ENCODE measurements at places on chromosomes 2 and 18. TPM values are rescaled to one million over a fixed set of nuclear protein-coding genes. Genes with fewer than 3 reads are reported as not detected.

The NT5DC4 gene
- polyA plus RNA-seq, result not detected

The UGT1A10 gene
- polyA plus RNA-seq, result not detected

The TSHZ1 gene
- polyA plus RNA-seq, result 23.0 TPM

The LONRF2 gene
- polyA plus RNA-seq, result 1.4 TPM

The MAPK4 gene
- 8.7 TPM for polyA plus RNA-seq

The LGALSL gene
- 23.4 TPM for polyA plus RNA-seq

The ALKAL2 gene
- 1.1 TPM for polyA plus RNA-seq

The TUBA4B gene
- polyA plus RNA-seq, result not detected

The IL18RAP gene
- polyA plus RNA-seq, result 0.16 TPM

- DNase-seq, result no peak
Observed at GRCh38 chr2:217666338-217666737, 336.5 kb downstream of the TNS1 start.

DNA sequence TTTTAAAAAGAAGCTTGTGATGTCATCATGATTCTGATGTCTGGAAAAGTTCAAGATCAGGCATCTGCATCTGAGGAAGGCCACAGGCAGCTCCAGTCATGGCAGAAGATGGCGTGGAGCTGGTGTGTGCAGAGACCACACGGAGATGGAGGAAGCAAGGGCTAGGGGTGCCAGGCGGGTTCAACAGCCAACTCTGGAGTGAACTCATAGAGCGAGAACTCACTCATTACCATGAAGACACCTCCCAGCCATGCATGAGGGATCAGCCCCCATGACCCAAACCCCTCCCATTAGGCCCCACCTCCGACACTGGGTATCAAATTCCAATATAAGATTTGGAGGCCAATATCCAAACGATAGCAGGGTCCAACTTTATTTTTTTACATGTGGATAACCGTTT is 61.6 kb downstream of the KCNG2 start:
- no peak for DNase-seq

- DNase-seq, result peak; percentile 83
Observed at GRCh38 chr2:24827321-24828237, 34.4 kb downstream of the CENPO start.

DNA sequence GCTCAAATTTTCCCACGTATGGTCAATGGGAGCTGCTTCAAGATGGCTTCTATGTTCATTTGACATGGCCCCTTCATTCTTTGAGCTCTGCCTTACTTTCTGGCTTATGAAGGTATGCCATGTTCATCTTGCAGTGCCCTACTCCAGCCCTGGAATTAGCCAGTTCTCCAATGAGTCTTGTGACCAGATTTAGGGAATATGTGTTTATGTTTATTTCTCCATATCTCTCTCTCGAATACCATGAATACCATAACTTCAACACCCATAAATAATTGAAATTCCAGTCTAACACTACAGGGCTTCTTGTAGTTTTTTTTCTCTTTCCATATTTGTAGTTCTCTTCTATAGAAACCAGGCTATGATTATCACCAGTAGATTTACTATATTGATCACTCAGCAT is 39.7 kb downstream of the EPB41L5 start:
- no peak for DNase-seq

DNA sequence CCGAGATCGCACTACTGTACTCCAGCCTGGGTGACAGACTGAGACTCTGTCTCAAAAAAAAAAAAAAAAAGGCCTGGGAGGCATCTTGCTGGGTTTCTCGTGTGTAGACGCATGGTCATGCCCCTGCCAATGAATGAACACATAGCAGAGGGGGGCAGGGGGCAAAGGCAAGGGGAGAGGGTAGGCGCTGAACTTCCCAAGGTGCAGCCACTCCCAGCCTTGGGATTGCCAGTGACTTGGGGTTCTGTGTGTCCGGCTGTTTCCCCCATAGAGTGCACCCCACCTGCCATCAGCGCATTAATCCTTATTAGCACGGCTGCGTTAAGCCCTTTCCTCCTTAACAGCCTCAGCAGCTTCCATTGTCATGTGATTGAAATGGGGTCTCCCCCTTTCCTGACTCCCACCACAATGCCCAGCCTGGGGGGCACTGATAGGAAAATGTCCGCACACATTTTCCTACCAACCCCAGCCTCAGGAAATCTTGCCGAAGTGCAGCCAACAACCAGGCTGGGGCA is 225.8 kb downstream of the CELF4 start:
- DNase-seq, result no peak

GRCh38 chr18:12659904-12660605 is 2.1 kb upstream of the SPIRE1 start:
- DNase-seq, result peak; percentile 81

GRCh38 chr2:209322041-209322440 is 101.8 kb upstream of the MAP2 start:
- no peak for DNase-seq

DNA sequence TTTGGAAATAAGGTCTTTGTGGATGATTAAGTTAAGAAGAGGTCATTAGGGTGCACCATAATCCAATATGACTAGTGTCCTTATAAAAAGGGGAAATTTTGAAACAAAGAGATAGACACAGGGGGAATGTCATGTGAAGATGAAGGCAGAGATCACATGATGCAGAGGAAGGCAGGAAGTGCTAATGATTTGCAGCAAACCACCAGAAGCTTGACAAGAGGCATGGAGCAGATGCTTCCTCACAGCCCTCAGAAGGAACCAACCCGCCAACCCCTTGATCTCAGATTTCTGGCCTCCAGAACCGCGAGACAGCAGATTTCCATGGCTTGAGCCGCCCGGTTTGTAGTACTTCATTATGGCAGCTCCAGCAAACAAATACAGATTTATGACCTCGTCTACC is 17.4 kb upstream of the SMARCAL1 start:
- DNase-seq, result no peak

GRCh38 chr2:128626760-128627511 is 308.3 kb upstream of the HS6ST1 start:
- peak; percentile 54 for DNase-seq

DNA sequence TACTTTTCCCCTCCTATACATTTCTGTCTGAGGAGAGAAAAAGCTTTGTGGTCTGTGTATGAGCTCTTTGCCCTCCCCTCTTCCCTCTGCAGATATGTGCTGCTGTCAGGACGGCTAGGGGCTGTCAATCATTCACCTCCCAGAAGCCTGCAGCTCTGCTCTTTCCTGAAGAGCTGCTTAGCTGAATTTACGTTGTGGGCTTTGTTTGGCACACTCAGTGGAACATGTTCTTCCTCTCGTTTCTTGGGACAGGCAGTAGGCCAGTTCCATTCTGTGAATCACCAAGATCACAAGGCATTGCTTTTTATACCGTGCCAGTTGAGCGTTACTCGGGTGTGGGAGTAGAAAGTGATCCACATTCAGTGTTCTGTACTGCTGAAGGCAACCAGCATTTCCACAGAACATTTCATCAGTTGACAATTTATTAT is 136.7 kb downstream of the LAMA3 start:
- DNase-seq, result peak; percentile 66

DNA sequence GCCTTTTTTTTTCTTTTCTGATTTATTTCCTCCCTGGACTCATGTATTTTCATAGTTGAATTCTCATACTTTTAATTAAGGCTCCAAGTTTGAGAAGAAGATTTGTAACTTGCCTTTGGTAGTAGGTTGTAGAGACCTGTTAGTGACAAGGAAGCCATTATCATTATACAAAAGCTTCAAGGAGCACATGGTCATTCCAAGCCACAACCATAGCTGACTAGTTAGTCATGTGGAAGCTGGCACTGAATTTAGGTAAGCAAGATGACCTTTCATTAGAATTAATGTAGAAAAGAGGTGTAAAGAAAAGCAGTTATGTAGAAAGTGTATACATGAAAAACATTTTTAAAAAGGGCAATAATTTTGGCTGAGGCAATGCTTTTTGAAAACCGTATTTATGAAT is 89.7 kb downstream of the LRP1B start:
- DNase-seq, result no peak

GRCh38 chr2:204027091-204027490 is 90.5 kb downstream of the ICOS start:
- DNase-seq, result no peak

GRCh38 chr2:239651859-239652258 is 251.0 kb upstream of the HDAC4 start:
- no peak for DNase-seq

DNA sequence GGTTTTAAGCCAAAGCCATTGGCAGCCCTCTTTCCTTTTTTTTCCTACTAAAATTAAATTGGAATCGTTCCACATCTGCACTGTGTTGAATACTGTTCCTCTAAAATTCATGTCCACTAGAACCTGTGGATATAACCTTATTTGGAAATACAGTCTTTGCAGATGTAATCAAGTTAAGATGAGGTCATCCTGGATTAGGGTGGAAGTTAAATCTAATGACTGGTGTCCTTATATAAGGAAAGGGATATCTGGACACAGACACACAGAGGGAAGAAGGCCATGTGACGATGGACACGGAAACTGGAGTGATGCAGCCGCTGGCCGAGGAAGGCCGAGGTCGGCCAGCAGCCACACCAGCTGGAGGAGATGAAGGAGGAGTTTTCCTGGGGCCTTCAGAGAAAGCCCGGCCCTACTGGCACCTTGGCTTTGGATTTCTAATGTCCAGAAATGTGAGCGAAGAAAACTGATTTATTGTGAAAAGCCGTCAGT is 49.4 kb downstream of the LONRF2 start:
- DNase-seq, result peak; percentile 84

- DNase-seq, result no peak
Observed at GRCh38 chr2:119147776-119148715, 10.5 kb downstream of the C1QL2 start.

- no peak for DNase-seq
Observed at GRCh38 chr2:68403199-68403644, 38.1 kb downstream of the PLEK start.
